ENCODE measurements at places on chromosomes 3 and 15.

DNA sequence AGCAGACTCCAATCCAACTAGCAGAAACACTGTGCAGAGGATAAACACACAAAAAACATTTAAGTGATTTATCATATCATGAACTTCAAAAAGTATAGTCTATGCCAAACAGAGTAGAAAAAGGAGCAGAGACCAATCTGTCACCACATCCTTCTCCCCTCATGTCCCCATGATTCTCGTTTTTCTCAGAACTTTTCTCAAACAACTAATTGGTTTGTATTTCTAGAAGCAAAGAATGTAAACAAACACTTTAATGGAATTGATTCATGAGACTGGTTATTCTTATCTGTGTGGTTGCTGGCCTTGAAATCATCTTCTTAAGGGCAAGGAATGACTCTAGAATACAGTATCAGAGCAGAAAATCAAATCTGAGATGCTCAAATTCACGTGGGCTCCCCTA, 294.2 kb upstream of the THBS1 start:
- DNase-seq = no peak

DNA sequence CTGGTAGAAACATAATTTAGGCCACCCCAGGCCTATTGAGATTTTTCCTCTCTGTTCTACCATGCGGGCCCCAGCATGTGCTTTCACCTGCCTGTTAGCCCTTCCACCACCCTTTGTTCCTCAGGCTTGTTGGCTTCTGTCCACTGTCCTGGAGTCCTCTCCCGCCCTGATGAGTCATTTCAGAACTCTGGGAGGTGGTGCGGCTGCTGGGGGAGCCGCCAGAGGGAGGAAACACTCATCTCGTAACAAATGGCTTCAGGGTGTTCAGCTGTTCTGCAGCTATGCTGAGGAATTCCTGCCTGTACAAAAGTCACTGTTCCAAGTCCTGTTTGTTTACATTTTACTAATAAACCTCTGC, 36.3 kb downstream of the LRTM1 start:
- DNase-seq = no peak

GRCh38 chr3:183149915-183150750, 12.4 kb downstream of the LAMP3 start:
- DNase-seq = no peak

DNA sequence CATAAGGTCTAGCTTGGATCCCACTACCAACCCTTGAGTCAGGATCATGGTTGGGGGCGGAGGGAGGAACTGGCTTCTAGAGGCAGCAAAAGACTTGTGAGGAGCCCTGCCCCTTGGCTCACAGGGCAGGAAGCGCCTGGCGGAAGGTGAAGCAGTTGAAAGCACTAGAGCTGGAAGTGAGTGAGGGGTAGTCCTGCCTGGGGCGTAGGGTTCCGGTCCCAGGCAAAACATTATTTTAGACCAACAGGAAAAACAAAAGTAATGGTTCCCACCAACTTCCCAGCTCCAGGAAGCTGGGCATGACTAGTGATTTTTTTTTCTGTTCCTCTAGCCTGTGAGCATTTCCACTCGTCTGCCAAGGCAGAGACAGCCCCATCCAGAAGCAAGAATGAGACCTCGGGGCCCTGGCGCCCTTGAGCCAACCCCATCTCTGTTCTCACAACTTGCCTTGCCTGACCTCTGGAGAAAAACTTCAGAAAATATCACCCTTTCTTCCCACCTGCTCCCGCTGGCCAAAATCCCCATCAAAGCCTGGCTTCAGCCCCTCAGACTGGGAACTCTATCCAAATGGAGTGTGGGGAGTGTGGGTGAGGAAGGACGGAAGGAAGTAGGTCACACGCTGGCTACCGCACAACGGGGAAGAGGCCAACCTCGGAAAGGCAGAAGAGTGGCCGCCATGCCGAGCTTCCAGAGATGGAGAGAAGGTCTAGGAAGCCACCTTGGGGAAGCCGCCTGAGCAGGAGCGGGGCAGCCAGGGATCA, 57.5 kb downstream of the RBPMS2 start:
- no peak for DNase-seq

GRCh38 chr3:149688122-149688757, 30.4 kb upstream of the WWTR1 start:
- DNase-seq = no peak

GRCh38 chr3:134378384-134378783, 4.1 kb upstream of the AMOTL2 start:
- no peak for DNase-seq

DNA sequence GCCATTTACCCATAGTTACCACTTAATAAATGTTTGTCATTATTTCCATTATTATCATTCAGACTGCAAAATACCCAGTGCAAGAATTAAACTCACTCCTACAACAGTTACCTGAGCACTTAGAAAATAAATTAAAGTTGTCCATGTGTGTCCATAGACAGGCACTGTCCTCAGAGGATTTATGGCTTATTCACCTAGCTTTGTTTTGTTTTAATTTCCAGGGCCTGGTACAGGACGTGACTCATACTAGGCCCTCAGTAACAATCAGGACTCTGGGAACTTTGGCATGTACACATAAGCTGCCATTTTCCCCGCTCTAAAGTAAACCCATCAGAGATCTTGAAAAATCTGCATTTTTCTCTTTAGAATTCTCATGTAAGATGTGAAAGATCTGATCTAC, 458.5 kb upstream of the ARRDC4 start:
- no peak for DNase-seq

- no peak for DNase-seq
These were observed 479.4 kb upstream of the CBLB start for GRCh38 chr3:106348139-106348690.

DNA sequence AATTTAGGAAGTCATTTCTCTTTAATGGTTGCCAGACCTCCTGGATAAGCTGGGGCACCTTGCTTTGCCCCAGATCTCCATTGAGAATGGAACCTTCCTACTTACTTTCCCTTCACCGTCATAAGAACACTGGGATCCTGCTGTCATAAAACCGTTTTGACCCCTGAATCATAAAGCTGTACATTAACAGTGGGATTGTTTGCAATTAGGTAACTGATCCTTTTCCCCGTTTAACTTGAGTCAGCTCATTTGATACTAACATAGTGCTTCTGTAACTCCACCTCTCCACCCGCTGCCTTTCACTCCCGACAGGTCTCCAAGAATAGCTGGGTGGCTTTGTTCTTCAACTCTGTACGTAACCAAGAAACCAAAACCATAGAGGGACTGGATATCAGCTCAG, 308.2 kb upstream of the WNT5A start:
- DNase-seq = no peak

GRCh38 chr3:29004885-29005599, 275.8 kb upstream of the RBMS3 start:
- no peak for DNase-seq

DNA sequence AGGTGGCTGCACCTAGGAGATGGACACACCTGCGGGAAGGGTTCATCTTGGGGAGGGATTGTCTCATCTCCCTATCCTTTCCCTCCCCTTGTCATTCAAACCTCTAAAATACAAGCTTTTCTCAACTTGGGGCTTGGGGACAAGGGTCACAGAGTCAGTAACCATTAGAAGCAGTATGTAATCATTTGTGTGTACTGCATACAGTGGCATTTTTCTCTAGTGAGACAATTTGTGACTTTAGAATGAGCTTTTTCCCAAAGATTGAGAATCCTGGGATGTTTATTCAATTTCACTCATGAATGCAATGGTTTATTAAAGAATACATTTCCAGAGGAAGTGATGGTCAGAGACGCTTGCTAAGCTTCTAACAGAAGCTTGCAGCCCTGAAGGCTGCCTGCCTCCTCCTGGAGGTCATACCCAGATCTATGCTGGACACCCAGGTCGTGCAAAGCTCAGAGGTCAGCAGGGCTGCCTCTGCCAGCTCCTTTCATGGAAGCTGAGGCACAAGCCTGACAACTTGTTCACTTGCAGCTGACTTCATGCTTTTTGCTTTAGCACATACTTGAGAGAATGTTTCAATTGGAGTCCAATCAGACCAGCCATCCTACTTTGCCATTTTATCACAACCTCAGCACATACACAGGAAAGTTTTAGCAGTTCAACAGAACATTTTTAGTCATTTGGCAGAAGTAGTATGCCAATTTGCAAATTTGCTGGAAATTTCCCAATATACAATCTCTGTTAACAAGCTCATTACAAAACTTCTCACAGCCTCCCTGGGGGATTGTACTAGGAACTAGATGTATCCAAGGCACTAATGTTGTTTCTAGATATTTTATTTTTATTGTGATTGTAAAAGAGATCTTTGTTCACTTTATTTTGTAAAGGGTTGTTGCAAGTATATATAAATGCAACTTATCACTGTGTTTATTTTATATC, 25.6 kb upstream of the ALDH1L1 start:
- no peak for DNase-seq

GRCh38 chr3:176867681-176868663, 329.3 kb downstream of the TBL1XR1 start:
- DNase-seq = no peak

DNA sequence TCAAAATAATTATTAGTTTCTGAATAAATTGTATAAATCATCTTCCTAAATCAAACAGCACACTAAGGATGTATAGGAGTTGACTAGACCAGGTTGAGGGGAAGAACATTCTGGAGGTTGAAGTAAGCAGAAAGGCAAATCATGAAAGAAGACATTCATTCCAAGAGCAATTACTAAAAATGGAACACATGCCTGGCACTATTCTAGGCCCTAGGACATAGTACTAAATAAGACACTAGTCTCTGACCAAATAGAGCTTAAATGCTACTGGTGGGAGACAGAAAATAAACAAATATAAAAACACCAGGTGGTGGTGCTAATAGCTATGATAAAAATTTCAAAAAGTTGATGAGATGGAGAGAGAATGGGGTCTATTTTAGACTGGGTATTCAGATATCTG, 190.1 kb downstream of the TBC1D5 start:
- DNase-seq = no peak

DNA sequence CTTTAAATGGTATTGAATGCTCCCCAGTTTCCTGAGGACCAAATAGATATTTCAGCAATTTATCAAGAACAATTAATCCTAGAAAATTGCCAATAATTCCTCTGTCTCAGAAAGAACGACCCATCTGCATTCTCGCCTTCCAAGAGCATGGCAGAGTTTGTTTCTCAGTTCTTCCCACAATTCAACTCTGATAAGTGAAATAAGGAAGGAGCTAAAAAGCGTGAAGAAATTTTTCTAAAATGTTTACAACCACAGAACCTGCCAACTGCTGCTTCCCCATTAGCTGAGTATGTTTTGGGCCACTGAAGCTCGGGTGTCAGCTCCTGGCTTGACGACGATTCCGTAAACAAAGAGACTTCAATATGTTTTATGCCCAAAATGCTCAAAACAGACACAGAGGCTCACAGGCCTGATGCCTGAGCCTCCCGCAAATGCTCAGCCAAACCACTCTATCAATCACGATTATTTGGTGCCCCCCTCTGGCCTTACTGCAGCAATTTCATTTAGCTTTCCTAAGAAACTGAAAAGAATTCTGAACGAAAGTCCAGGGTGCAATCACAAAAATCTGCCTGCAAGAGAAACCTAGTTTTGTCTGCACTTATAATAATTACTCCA, 259.2 kb upstream of the CCDC54 start:
- DNase-seq = no peak

- no peak for DNase-seq
These were observed 8.3 kb downstream of the MYO5A start for GRCh38 chr15:52520421-52520820.

GRCh38 chr3:177512945-177513814, 315.9 kb upstream of the TBL1XR1 start:
- no peak for DNase-seq

DNA sequence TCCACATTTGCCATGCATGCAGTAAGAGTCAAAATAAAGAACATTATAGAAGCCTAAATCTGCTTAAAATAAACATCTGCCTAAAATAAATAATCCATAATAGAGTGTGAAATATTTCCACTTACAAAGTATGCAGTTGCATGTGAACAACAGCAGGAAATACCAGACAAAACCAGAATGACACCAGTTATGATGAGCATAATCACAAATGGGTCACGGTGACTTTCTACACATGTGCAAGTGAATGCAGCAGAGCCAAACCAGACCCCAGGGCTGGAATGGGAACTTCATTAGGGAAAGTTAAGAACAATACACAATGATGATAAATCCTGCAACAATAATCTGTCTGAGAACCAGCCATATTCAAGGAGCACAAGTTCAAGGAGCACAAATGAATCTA, 615.5 kb downstream of the ROBO2 start:
- DNase-seq = no peak

DNA sequence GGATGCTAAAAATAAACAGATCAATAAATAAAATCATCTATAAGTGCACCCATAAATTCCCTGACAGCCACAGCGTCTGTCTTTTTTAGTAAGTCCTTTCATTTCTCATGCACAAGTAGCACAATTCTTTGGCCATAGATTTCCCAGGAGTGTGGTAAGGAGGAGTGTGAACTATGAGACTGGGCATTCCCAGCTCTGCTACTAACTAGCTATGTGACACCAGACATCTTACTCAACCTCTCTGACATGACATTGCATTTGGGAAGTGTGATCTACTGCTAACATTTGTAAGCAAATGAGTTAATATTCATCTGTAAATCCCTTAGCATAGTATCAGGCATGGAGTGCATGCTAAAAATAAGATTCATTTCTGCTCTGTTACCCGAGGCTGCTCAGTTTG, 301.7 kb downstream of the NTRK3 start:
- no peak for DNase-seq

- DNase-seq = no peak
These were observed 81.1 kb downstream of the CCK start for GRCh38 chr3:42184651-42185443.

- no peak for DNase-seq
These were observed 50.1 kb downstream of the FEZF2 start for GRCh38 chr3:62323241-62323640.

GRCh38 chr15:94105760-94106159, 125.6 kb upstream of the MCTP2 start:
- DNase-seq = no peak

DNA sequence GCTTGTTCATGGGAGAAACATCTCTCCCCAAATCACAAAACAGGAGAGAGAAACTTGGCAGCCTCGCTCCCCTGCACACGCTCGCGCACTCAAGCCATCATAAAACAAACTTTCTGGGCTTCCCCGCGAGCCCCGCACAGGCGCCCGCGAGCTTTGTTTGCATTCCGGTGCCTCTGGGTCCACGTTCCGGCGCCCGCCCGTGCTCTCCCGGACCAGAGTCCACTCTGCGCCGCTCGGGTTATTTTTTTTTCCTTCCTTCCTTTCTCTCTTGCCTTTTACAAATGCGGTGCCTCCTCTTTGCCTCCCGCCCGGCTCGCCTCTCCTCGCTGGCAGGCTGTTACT, 363 bp downstream of the MAGI1 start:
- no peak for DNase-seq
